AG08395 (cell line): ENCODE measurements at places on chromosomes 6 and 20.
A peak's percentile ranks its signal among the peaks of the same experiment; 100 is the strongest.

GRCh38 chr6:105560611-105561066, 157.8 kb upstream of the PREP start:
- peak; percentile 55 for DNase-seq

- DNase-seq: peak; percentile 57
Observed at GRCh38 chr20:37902504-37903313, at the start of gene VSTM2L. Gene VSTM2L, plus strand, starts transcription at chr20:37903127. Its CDS starts 224 bp downstream, at chr20:37903351.

GRCh38 chr6:96391776-96392360, 129.7 kb upstream of the UFL1 start:
- no peak for DNase-seq

DNA sequence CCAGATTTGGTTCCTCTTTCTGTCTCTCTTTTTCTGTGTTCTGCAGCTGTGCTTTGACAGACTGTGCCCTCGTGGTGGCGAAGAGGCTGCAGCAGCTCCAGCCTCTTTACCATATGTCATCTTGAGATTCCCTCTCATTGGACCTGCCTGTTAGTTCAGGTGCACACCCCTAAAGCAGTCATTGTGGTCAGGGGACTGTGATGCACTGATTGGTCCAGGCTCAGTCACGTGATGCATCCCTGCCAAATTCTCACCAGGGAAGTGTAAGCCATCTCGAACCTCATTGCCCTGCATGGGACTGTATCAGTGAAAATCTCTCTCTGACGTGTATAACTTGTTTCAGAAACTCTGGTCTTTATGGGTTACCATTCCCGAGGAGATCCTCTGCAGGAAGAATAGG, 160.3 kb downstream of the EYA2 start:
- DNase-seq: no peak

DNA sequence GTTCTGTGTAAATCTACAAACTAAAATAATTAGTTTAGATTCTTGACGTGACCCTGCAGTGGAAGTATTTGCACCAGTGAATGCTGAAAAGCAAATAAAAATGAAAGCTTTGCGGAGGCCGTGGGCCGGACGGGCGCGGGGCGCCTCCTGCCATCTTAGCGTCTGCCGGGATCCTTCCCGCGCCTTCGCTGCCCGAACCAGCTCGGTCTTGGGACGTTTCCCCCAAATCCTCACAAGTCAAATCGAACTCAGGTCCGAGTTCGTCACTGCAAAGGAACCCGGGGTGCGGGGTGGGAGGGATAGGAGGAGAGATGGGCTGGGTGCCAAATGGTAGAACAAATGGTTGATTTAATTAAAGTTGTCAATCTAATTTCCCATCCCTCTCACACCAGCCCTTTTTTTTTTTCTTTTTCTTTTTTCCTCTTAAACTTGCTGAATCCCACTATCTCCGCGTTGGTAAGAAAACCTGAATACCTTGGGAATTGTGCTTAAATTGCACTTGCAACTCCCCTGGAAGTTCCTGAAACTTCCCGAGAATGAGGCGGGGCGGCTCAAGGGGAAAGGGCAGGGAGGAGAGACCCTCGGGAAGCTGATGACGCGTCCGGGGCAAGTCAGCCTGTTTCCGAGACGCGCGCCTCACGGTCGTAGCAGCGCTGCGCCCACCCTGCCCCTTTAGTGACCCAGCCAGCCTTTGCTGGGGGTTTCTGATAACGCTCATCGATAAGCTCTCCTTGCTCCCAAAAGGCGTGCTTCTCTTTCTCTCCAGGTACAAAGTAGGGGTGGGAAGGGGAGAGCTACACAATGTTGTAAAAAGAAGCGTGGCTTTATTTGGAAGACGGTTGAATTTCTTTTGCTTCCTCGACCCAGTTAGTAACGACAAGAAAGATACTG, 1.8 kb downstream of the GJA1 start:
- DNase-seq: peak; percentile 42

GRCh38 chr20:17327185-17328148, 100.6 kb downstream of the PCSK2 start:
- DNase-seq: no peak

DNA sequence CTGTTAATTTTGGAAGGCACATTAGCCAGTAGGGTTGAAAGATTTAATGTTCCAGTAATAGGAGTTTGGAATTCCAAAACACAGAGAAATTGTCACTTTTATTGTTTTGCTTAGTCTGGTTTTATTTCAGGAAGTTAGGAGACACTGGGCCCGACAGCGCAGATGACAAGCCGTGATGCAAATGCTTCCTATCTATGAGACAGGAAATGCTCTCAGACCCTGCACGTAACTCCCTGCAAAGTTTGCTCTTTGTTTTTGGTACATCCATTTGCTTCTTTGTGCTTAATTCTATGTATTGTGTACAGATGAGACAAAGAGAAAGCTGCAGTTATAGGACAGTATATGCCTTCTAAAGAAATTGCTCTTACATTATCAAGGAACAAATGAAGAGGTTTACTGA, 201.6 kb upstream of the SGK1 start:
- no peak for DNase-seq

DNA sequence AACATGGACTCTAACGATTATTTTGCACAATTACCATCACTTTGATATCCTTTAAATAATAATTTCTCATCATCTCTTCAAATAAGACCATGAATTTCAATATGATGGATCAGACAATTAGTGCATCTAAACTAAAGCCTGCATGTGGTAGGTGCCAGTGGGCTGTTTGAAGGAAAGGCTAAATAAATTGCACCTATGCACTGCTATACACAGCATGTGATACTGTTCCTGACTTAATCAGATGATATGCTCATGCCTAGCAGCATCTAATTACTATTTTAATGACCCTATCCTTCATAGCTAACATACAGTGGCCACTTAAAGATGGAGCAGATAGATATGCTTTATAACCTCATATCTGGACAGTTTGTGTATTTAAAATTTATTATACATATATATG, 731.6 kb upstream of the MANEA start:
- DNase-seq: no peak

GRCh38 chr6:45607798-45608197, 230.1 kb upstream of the SUPT3H start:
- DNase-seq: no peak

DNA sequence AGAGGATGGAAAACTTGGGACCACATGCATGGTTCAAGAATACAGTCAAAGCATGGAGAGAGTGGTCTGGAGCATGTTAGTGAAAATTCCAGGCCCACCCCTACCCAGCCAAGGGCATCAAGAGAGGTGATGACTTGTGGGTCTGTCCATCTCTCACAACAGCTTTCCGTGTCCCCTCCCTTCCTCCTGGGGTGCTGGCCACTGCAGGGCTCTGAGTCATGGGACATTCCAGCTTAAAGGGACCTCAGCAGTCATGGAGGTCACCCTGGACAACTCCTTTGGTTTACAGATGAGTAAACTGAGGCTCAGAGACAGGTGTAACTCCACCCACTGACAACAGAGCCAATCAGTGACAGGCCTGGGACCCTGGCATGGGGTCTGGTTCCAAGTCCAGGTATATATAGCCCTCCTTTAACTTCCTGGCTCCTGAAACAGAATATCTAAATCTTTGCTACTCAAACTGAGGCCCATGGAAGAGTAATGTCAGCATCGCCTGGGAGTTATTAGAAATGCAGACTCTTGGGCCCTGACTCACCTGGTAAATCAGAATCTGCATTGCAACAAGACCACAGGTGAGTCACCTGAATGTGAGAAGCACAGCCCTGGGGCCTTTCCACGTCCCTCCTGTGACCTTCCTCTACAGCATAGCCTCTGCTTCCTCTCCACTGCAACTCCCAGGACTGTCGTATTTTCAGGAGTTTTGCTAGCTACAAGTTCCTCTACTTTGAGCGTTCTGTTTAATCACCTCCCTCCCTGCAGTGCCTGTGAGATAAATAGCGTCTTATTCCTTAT, 170.2 kb downstream of the ZDHHC14 start:
- no peak for DNase-seq

DNA sequence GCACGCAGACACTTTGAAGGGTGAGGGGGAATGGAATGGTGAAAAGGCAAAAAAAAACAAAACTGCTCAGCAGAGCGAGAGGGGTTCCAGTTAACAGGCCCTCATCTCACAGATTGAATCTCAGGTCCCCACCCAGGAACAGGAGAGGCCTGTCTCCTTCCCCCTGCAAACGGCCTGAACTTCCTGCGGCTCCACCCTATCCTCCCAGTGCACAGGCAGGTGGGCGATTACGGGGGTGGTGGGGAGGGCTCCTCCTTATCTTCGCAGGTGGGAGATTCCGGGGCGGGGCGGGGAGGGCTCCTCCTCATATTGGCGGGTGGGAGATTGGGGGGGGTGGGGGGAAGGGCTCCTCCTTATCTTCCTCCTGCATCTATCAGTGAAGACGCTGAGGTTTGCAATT, 129.0 kb downstream of the SOX4 start:
- no peak for DNase-seq

DNA sequence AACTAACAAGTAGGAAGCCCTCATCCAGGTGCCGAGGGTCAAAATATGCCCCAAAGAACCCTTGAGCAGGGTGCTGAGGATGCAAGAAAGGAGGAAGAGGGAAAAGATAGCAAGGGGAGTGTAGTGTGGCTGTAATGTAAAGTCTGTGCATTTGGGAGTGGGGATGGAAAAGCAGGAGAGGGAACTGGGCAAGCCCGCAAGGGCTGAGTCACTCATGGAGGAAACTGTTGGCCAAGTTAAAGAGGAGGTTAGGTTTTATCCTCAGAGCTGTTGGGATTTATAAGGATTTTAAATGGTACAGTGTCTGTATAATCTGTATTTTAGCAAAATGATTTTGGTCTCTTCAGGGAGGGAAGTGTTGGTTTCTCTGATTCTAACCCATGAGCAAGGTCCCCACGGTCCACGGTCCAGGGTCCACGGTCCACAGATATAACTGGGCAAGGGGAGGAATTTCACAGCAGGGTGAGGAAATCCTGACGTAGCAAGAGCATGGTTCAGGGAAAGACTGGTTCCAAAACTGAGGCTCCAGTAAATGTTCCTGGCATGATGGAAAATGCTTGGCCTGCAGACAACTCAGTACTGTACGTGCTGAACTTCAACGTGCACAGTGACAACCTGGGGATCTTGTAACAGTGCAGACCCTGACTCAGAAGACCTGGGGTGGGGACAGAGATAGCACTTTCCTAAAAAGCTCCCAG, 759.8 kb downstream of the PTPRT start:
- DNase-seq: no peak

DNA sequence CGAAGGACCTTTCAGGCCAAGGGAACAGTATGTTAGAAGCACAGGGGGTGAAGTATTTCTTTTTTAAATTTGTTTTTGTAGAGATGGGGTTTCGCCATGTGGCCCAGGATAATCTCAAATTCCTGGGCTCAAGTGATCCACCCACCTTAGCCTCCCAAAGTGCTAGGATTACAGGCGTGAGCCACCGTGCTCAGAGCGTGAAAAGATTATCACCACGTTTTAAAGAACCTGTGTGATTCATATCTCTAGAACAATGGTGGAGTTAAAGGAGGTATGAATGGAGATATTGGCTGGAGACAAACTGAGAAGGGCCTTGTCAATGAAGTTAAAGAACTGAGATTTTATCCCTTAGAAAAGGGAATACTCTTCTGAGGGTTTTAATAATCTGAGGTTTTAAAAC, 9.7 kb downstream of the ASF1A start:
- no peak for DNase-seq

DNA sequence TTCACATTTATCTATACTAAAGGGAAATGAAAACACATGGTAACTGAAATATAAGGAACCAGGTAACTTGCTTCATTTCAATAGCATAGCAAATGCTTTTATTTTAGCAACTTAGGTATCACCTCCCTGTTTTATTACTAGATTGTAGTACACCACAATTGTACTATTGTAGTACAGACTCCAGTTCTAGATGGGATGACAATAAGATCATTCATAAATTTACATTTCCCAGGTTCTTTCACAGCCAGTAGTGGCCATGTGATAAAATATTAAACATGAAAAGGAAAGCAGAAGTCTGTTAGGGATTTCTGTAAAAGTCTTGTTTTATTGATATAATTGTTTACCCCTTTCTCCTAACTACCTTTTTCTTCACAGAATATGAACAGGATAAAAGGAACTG, 97.2 kb downstream of the LMBRD1 start:
- DNase-seq: no peak

GRCh38 chr6:129120856-129121638, 238.1 kb downstream of the LAMA2 start:
- peak; percentile 19 for DNase-seq

DNA sequence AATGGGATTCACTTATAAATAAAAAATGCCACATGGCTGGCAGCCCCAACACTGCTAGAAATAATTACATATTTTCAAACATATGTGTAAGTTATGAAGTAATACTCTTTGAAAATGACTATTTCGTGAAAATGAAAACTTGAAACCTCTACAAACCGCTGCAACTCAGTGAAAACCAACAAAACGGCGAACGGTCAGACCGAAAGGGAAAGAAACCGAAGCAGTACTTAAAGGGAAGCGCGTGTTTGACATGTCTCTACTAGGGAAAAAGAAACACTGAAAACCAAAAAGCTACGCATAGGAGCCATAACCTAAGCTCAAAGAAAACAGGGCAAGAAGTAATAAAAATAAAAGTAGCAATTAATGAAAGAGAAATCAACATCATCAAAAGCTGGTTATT, 121.0 kb upstream of the GGTLC1 start:
- DNase-seq: no peak

- DNase-seq: no peak
Observed at GRCh38 chr6:75283907-75284631, 523 bp downstream of the TMEM30A start.

DNA sequence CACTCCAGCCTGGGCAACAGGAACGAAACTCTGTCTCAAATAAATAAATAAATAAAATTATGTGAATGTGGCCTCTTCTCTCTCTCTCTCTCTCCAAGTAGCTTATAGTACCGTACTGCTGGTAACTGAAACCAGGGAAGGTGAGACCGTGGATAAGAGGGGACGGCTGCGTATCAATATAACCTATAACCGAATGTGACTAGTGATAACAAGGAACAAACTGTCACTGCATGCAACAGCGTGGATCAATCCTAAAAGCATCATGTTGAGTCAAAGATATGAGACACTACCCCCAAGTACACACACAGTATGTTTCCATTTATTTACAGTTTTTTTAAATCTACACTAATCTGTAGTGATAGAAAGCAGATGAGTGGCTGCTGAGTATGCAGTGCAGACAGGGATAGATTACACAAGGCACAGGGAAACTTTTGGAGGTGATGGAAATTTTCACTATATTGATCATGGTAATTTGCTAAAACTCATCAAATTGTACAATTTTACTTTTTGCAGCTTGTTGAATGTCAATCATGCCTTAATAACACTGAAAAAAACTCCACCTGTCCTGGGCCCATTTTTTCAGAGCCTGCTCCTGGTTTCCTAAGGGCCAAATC, 121.4 kb upstream of the ARMC2 start:
- no peak for DNase-seq

DNA sequence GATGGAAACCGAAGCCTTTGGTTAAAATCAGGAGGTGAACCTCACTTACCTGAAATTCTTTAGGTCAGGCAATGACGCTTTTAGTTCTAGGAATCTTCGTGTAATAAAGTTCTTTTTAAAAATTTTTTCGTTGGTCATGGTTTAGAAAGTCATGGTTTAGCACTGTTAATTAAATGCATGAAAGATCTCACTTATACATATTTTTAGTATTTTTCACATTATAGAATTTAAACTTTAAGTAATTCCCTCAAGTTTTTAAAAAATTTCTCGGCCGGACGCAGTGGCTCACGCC, 1.1 kb downstream of the DSE start:
- DNase-seq: no peak

- no peak for DNase-seq
Observed at GRCh38 chr20:15818651-15819071, 754.6 kb downstream of the KIF16B start.

- DNase-seq: no peak
Observed at GRCh38 chr6:139779988-139780774, 405.7 kb upstream of the CITED2 start.

GRCh38 chr6:20454204-20454824, 52.6 kb downstream of the E2F3 start:
- no peak for DNase-seq

GRCh38 chr6:136552054-136552453, 1.8 kb upstream of the MAP7 start:
- no peak for DNase-seq
